Cardiac muscle cell (in vitro differentiated cells and primary cell): ENCODE measurements at places on chromosomes 2 and 18. TPM values are rescaled to one million over a fixed set of nuclear protein-coding genes. Genes with fewer than 3 reads are reported as not detected.

GRCh38 chr2:9807056-9807455 is 36.2 kb upstream of the TAF1B start:
- no peak for DNase-seq

DNA sequence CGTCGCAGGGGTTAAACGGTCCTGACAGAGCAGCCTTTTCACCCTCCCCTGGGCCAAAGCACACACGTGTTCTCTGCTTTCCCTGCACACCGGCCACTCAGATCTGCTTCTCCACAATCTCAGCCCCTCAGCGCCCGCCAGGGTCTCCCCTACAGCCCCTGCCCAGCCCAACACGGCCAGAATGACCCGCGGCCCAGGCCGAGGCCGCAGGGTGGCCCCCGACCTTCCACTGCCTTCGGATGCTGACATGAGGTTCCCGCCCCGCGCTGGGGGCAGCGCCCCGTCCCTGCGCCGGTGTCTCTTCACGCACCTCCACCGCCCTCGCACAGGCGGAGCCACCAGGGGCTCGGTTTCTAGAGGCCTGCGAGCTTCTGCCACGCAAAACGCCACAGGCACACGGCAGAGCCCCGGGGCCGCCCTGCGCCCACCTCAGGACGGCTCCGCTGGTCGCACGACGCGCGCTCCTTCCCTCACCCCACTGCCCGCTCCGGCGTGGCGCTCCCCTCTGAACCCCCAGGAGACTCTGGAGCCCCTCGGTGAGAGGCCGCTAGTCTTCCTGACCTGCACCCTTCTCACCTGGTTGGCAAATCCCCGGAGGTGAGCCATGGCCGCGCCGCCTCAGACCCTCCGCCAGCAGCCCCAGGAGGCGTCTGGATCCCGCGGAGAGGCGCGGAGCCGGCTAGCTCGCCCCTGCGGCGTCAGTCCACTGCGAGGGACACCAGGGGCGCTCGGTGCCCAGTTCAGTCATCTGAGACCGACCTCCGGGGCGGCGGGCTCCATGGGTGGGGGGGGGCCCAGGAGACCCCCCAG is 749 bp downstream of the STK25 start:
- peak; percentile 84 for DNase-seq

DNA sequence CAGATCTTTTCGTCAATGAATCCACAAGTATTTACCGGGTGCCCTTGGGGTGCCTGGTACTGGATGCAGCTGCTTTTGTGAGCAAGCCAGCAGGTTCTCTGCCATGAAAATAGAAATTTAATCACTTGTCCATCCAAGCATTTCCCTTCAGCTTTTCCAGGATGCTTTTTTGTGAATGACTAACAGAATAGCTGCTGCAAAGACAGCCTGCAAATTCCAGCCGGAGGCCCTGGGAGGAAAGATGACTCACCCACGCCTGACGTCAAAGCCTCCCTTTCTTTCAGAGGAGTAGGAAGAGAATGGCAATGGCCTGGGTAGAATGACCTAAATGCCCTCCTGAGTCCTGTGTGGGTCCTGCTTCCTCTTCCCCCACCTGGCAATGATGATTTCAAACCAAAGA is 111.9 kb downstream of the AP1S3 start:
- DNase-seq = peak; percentile 62

- DNase-seq = no peak
These were observed 308.8 kb upstream of the FAM98A start for GRCh38 chr2:33907866-33908265.

GRCh38 chr2:239818531-239819011 is 206.6 kb downstream of the NDUFA10 start:
- no peak for DNase-seq

GRCh38 chr2:194556629-194557028 is 1100.4 kb upstream of the SLC39A10 start:
- DNase-seq = no peak

DNA sequence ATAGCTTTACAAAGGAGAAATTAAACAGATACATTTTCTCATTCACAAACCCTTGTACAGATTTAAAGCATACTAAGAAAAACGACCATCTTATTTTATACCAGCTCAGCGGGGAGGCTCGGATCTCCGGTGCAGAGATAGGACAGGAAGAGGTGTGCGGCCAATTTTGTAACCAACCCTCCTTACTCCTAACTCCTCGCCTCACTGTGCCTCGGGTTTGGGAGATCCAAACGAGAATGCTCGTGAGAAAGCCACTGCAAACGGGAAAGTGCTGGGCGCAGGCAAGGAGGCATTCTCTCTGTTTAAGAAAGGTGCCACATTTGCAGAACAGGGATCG is 1.2 kb downstream of the KDSR start:
- peak; percentile 17 for DNase-seq

USP40 gene
- 21.7 and 23.6 TPM in 2 replicates for total RNA-seq

MARCO gene
- not detected in 2 replicates for total RNA-seq

GPR35 gene
- total RNA-seq = 0.70 and 5.1 TPM in 2 replicates

EPHA4 gene
- 58.0 and 70.2 TPM in 2 replicates for total RNA-seq
